Glomerular endothelial cell (primary cell): ENCODE measurements at places on chromosomes 16 and 17. TPM values are rescaled to one million over a fixed set of nuclear protein-coding genes. Genes with fewer than 3 reads are reported as not detected.

GRCh38 chr17:17494870-17495535 lies 1.2 kb downstream of the RASD1 start:
- DNase-seq: no peak

DNA sequence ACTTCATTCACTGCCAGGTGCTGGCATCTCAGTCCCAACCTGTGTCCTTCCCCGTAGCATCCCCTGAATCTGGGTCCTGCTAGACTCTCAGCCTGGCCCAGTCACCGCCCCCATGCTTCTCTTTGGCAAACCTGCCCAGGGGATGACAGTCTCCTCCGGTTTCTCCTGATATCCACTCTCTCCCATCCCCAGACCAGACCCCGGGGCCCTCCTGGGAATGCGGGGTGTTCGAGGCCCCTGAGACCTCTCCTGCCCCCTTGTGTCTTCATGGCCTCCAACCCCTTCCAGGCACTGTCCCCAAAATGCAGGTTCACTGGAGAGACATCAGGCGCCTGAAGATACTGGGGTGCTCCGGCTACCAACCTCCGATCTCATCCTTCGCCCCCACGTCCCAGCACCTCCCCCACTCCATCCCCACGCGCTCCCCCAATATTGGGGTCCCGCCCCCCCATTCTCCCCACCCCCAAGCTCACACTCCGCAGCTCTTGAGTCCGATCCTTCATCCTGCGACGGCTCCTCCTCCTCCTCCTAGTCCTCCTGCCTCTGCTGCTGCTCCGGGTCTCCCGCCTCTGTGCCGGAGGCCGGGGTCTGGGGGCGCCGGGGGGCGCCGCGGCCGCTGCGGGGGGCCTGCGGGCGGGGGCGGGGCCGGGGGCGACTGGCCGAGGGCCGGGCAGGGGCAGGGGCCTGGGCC lies 399 bp downstream of the STX1B start:
- DNase-seq: no peak

The PIRT gene
- total RNA-seq: not detected in 2 replicates

DNA sequence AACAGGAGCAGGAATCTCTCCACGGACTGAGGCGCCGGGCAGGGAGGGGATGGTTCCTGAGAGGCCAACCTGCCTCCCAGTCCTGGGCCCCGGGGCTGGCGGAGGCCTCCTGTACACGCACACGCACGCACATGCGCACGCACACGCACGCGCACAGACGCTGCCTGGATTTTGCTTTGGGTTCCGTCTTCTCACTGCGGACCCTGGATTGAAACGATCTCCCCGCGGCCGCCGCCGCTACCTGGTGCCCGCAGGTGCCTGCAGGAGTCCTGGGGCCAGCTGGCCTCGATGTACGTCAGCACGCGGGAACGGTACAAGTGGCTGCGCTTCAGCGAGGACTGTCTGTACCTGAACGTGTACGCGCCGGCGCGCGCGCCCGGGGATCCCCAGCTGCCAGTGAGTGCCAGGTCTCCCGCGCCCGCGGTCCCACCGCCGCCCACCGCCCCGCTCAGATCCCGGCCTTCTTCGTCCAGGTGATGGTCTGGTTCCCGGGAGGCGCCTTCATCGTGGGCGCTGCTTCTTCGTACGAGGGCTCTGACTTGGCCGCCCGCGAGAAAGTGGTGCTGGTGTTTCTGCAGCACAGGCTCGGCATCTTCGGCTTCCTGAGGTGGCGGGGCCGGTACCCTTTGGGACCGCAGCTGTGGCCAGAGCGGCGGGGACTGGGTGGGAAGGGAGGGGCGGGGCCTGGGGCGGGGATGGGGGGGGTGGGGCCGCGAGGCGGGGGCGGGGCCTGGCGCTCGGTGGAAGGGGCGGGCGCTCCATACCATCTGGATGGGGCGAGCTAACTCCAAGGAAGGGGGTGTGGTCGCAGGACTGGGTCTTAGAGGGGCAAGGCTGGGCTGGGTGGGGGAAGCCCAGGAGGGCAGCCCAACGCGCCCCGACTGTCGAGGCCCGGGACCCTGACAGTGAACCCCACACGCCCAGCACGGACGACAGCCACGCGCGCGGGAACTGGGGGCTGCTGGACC lies 12.3 kb downstream of the CES4A start:
- DNase-seq: no peak

DNA sequence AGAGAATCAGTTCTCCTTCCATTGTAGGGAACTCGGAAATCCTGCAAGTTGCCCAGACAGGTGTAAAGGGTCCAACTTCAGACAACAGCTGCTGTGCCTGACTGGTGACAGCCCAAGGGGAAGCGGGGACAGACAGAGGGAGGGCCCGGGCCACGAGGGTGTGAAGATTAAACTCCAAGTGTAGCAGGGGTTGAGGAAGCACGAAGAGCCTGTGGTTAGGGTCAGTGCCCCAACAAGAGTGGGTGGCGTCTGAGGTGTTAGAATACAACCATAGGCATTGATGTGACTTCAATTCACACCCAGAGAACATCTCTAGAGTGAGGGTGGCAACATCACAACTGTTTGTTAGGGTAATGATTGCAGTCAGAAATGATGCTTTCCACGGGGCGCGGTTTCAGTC lies 39.1 kb downstream of the ASPA start:
- no peak for DNase-seq

DNA sequence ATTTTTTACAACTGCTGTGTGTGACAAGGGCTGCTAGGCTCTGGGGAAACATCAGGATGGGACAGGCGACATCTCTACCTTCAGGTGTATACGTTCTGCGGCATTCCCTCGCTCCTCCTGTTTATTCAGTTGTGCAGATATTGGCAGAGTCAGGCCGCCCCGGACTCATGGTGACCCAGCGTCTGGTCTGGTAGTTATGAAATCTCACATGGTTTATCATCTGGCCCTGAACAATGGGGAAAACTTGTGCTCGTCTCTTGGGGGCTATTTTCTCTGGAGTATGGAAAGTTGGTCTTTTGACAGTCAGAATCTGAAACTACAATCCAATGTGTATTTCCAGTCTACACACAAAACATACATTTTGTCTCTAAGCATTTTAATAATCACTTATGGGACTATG lies 3.3 kb downstream of the MARCHF10 start:
- DNase-seq: no peak

The TPSAB1 gene
- total RNA-seq: not detected in 2 replicates

- no peak for DNase-seq
Measured at GRCh38 chr16:22862046-22862445, 48.1 kb downstream of the HS3ST2 start.

The VMO1 gene
- total RNA-seq: 0.44 TPM in 1 of 2 replicates, not detected in the other

- DNase-seq: no peak
Measured at GRCh38 chr16:82585675-82586074, 41.1 kb upstream of the CDH13 start.

DNA sequence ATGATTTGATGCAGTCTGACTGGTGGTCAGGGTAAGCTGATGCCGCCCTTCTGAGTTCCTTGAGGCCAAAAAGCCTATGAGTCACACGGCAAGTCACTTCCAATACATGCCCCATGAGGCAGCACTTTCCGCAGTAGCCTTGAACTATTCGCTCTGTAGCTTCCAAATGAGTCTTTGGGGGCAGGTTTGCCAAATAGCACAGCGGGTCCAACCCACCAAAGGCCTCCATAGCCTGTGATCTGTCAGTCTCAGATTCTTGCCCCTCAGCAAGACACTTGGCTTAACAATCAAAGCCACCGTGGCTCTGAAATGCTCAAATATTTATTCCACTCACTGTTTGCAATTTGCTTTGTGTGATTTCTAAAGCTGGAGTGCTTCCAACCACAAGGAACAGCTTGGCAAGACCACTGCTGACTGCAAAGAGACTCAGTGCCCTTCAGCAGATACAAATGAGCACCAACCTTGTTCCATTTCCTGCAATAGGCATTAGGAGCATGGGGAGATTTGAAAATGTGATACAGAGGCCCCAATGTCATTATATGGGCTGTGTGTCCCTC lies 45.4 kb downstream of the CLEC19A start:
- no peak for DNase-seq

GRCh38 chr16:73034374-73034773 lies 13.6 kb downstream of the ZFHX3 start:
- no peak for DNase-seq

DNA sequence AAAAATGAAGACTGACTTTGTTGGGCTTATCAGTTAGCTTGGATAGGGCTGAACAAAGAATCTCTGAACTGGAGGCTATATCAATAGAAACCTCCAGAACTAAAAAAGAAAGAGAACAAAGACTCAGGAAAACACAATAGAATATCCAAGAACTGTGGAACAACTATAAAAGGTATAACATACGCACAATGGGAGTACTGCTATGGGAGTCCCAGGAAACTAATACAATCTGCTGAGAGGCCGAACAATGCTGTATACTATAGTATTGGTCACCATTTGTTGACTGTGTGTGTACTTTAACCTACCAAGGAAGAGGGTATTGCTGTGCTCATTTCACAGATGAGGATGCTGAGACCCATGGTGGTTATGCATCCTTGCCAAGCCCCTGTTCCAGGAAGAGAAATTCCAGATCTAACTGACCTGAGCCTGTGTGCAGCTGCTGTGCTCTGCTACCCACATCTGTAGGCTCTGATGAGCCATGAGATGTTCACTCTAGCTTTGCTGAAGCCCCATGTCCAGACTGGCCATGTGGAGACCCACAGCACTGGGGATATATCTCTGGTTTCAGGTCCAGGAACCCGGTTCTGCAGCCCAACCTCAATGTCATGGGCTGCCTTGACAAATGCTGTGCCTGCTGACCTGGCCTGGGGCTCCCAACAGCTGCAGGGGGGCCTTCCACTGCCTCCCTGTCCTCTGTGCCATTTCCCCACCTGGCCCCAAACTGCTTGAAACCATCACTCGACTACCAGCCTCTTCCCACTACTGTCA lies 254.3 kb upstream of the TNRC6C start:
- no peak for DNase-seq

The BCL6B gene
- total RNA-seq: 120 and 180 TPM in 2 replicates

The TRIM16 gene
- 60.3 and 76.9 TPM in 2 replicates for total RNA-seq

DNA sequence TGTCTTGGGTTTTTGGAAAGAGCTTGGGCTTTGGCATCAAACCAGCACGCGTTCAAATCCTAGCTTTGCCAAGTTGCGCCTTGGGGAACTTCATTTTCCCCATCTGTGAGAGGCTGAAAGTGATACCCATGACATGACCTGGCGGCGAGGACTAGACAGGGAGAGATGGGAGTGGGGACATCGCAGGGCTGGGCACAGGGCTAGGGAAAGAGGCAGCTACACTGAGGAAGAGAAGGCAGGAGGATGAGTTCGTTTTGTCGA lies 202.9 kb downstream of the IRF8 start:
- no peak for DNase-seq

DNA sequence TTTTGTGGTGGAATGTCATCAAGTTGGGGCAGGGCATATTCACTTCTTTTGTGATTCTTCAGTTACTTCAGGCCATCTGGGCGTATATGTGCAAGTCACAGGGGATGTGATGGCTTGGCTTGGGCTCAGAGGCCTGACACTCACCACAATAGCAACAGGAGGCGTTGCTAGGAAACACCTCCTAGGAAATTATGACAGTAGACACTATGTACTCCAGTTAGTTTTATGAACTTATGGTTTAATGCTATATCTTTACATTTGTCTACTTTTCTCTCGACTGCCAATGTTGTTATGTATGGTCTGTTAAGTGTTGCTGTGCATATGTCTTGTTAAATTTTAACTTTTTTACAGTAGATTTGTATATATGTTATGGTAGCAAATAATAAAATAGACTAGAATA lies 788.7 kb upstream of the GOT2 start:
- no peak for DNase-seq

- no peak for DNase-seq
Measured at GRCh38 chr17:17351356-17351891, 48.3 kb downstream of the NT5M start.

DNA sequence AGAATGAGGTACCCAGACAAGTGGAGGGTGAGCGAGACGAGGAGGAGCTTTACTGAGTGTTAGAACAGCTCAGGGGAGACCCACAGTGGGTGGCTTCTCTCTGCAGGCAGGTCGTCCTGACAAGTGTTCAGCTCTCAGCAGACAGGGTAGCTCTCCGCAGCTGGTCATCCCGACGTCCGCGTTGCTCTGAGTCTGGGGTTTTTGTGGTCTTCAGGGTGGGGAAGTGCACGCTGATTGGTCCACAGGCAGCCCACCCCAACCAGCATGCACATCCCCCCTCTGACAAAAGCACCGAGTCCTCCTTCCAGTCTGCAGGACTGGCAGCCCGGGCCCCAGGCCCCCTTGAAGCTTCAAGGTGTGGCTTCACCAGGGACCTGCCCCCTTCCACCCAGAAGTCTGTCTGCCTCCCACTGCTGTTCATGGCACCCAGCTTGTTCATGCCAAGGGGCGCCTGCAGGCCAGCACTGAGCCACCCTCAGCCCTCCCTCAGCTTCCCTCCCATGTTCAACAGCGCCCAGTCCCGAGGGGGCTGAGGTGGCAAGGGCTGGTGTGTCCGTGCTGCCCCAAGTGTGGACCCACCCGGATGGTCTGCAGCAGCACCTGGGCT lies 19.9 kb upstream of the WDR45B start:
- DNase-seq: no peak

The HSD17B2 gene
- total RNA-seq: 32.8 and 80.0 TPM in 2 replicates

The IGFALS gene
- total RNA-seq: not detected in 2 replicates

The CLEC3A gene
- total RNA-seq: not detected in 2 replicates

- no peak for DNase-seq
Measured at GRCh38 chr16:48999044-48999443, 282.6 kb downstream of the CBLN1 start.

- DNase-seq: no peak
Measured at GRCh38 chr16:78155791-78156345, 56.4 kb downstream of the WWOX start.

DNA sequence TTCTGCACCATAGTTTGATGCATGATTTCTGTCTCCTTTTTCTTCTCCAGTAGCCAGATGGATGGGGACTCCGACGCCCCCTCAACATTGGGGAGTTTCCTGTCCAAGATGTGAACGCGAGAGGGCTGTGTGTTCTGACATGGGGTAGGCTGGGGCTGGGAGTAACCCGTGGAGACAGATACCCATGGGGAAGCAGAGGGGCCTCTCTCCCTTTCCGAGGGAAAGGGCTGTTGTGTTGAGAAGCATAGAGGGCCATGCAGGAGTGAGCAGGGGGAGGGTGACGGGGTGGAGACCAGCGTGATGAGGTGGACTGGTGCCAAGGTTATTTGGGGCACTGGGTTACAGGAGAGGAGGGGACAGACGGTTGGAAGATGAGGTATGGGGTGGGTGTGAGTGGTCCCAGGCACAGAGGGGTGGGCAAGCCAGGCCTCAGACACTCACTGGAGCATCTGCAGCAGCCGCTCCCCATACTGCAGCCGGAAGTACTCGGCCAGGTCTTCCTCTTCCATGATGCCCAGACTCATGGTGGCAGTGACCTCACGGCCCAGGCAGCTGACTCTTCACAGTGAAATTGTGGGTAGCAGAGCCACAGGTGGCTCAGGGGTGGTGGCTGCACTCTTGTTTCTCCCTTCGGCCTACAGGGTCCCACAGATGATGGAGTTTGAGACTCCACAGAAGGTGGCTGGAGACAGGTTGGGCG lies 400 bp downstream of the CCDC42 start:
- no peak for DNase-seq

GRCh38 chr16:19481296-19481695 lies 40.6 kb downstream of the GDE1 start:
- no peak for DNase-seq
